ENCODE measurements at places on chromosomes 1 and 21. TPM values are rescaled to one million over a fixed set of nuclear protein-coding genes. Genes with fewer than 3 reads are reported as not detected.

GRCh38 chr1:102531036-102531435, 534.3 kb upstream of the OLFM3 start:
- DNase-seq, result no peak

LCE6A gene
- not detected for polyA plus RNA-seq

- no peak for DNase-seq
Observed at GRCh38 chr1:231971397-231972110, 345.0 kb downstream of the DISC1 start.

TMEM200B gene
- polyA plus RNA-seq, result 13.9 TPM

DNA sequence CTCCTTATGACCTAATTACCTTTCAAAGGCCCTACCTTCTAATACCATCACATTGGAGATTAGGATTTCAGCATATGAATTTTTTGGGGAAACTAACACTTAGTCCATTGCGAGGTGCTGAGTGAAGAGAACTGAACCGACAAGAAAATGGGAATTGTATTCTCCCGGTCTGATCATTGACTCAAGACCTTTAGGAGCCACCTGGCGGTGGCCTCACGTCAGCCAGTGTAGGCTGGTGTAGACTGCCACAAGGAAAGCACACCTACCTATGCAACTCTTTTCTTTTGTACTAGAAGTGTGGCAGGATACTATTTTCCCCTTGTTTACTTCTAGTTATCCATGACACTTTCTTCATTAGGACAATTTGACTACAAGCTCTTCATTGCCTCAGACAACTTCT, 333.5 kb upstream of the B3GALT2 start:
- DNase-seq, result no peak

- no peak for DNase-seq
Observed at GRCh38 chr1:102693345-102693744, 415.0 kb downstream of the COL11A1 start.

DNA sequence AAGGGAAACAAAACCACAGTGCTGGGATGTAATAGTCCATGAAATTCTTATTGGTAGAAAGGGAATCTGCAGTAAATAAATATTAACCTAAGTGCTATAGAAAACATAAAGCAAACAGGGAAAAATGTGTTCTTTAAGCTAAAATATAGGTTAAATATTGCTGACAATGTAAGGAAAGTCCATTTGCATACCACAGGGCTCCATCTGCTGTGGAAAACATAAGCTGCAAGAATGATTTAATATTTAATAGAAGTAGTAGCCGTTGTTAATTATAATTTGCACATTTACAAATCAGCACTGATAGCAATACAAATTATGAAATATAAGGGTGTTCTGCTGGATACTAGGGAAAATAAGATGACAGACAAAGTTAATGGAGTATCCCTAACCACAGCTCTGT, 444.9 kb upstream of the PKN2 start:
- DNase-seq, result no peak

DNA sequence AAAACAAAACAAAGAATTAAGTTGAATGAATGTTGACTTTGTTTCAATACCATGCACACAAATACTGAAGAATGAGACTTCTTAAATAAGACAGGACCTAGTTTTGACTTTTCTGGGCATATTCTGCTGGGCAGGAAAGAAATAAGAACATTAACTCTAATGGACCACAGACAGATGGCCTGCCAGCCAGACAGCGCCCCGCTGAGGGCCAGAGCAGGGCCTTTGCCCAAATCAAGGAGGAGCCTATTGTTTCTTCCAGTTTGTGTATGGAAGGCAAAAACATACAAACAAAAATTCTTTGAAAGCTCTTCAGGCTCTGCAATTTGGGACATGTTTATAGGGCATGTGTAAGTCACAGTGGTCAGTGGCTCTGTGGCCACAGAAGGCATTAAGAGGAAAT, 44.4 kb upstream of the KIF26B start:
- no peak for DNase-seq

DNA sequence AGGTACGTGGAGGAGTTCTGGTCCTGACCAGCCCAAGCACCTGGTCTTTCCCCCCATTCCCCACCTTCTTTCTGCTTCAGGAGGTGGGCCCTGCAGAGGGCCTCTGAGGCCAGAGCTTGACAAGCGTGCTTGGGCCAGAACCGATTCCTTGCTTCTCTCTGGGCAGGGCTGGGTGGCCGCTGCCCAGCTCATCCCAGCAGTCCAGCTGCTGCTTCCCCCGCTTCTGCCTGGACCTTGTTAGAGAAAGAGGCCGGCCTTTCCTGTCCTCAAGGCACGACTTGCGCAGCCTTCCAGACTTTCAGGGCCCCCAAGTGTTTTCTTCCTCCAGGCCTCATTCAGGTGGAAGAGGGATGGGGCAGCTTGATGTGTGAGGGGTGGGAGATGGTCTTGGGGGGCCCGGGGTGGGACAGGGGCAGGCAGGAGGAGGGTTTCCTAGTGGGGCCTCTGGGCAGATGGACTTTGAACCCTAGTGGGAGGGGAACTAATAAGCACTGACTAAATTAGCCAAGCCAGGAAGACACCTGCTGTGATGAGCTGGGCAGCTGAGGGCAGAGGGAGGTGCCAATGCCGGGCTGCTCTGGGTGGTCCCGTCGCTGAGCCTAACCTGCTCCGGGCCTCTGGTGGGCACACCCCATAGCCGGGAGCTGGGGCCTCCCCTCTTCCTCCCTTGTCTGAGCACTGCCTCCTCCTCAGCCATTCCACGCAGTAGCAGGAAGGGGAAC, 36.5 kb downstream of the ARHGEF10L start:
- no peak for DNase-seq

CNTN2 gene
- 0.56 TPM for polyA plus RNA-seq

CASQ2 gene
- 0.72 TPM for polyA plus RNA-seq

DNA sequence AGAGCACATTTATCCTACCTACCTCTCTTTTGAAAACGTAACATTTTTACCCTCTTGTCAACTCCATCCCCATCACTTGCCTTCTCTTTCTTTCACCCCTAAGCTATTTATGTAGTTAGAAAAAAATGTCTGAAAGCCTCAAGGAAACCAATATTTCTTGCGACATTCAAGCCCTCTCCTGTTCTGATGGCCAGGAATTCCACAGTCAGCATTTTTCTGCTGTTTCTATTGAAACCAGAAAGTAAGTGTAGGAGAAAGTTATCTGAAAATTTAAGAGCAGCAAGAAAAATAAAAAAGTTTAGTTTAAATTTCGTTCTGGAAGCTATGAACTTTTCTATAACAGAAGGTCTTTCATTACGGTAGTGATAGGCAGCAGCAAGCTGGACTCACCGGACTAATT, 247.6 kb upstream of the PBX1 start:
- no peak for DNase-seq

ADORA1 gene
- polyA plus RNA-seq, result 5.6 TPM

DNA sequence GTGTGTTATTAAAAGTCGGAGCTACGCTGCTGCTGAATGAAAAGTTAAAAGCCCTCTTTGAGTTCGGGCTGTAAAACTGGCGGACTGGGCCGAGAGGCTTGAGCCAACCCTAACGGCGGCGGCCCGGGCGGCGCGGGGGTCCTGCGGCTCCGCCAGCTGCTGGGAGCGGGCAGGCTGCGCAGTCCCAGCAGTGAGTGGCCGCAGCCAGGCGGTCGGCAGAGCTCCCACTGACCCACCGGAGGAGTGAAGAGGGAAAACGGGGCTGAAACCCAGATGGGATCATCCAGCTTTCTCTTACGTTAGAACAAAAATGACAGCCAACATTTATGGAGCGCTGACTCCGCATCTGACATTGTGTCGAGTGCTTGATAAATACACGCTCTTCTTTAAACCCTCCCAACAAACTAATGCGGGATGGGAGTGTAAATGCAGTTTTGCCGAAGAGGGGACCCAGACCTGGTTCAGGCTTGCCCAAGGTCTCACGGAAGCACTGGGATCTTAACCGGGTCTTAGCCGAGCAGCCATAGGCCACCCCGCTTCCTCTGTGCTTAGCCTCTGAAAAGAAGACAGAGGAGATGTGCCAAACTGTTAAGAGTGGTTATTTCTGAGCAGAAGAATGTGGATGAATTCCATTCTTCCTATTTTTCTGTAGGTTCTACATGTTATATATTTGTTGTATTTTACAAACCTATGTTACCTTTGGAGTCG, 3.5 kb downstream of the GRHL3 start:
- DNase-seq, result peak; percentile 78

- no peak for DNase-seq
Observed at GRCh38 chr1:166888373-166889111, 12.5 kb upstream of the TADA1 start.

DNA sequence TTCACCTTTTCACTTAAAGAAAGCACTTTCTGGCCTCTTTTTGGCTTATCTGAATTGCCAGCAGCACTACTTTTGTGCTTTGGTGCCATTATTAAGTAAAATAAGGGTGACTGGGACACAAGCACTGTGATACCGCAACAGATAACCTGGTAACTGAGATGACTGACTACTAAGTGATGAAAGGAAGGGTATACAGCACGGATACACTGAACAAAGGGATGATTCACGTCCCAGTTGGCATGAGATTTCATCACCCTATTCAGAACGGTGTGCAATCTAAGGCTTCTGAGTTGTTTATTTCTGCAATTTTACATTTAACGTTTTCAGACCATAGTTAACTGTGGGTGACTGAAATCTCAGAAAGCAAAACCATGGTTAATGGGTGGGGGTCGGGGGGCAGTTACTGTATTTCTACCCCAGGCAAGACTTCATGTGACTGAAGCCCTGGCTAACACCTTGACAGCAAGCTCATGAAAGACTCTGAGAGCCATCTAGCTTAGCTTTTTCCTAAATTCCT, 102.8 kb downstream of the CLIC6 start:
- DNase-seq, result no peak

KRTAP6-1 gene
- not detected for polyA plus RNA-seq

All from left lung (tissue), 14 donors.